ENCODE measurements at places on chromosomes 1 and 21.
A peak's percentile ranks its signal among the peaks of the same experiment; 100 is the strongest.

GRCh38 chr1:228795596-228795995 is 60.3 kb downstream of the RHOU start:
- DNase-seq = no peak

DNA sequence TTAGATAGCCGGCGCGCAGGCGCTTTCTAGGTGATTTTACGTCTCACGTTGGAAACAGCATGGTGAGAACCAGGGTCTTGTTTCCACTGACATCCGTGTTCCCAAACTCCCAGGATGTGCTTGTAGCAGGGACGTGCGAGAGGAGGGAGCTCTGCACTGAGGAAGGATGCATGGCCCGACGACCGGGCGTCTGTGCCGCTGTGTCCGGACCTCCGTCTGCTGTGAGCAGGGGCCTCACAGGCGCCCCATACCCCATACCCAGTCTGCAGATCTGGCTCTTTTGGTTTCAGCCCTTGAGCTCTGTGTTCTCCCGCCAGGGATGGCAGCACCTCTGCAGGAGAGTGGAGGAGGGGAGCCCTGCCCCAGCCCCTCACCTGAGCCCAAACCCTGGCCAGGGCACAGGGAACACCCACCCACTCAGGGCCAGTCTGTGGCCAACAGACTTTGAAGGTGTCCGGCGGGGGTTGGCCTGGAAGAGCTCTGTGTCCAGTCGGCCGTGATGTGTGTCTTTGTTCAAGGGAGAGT is 67.2 kb upstream of the COL6A1 start:
- no peak for DNase-seq

GRCh38 chr1:22024485-22025367 is 23.3 kb downstream of the CELA3A start:
- peak; percentile 71 for DNase-seq

- no peak for DNase-seq
Observed at GRCh38 chr1:159587461-159587951, at the start of gene APCS. Gene APCS (plus strand): TSS chr1:159587826. CDS start chr1:159587922, 96 bp downstream.

DNA sequence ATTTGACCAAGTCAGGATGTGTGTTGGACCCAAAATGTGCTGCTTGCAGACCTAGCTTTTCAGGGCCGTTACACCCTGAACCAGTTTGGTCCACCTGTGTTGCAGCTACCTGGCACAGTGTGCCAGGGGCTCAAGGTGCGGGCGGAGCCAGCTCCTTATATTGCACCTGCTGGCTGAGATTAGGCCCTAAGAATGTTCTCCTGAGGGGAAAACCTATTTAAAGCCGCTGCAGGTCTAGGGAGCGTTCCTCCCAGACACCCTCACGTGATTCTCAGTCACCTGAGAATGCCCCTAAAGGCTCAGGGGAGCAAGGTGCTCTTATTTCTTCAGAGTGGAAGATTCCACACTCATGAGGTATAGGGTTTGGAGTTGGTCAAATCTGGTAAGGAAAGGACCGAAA is 12.0 kb downstream of the GSTM3 start:
- no peak for DNase-seq

DNA sequence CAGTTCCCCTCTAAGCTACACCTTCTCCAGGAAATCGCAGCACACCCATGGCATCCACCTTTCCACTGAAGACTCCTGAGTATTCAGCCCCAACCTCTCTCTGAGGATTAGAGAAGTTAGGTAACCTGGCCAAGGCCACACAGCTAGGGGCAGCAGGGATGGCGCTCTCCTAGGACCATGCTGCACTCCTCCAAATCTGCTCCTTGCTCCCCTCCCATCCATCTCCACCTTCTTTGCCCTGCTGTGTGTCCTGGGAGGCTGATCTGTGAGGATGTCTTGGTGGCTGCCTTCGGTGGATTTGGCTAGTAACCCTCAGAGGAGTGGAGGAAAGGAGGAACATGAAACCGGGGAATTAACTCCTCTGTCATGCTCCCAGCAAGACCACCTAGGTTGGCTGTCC is 20.0 kb upstream of the PROK1 start:
- DNase-seq = no peak

DNA sequence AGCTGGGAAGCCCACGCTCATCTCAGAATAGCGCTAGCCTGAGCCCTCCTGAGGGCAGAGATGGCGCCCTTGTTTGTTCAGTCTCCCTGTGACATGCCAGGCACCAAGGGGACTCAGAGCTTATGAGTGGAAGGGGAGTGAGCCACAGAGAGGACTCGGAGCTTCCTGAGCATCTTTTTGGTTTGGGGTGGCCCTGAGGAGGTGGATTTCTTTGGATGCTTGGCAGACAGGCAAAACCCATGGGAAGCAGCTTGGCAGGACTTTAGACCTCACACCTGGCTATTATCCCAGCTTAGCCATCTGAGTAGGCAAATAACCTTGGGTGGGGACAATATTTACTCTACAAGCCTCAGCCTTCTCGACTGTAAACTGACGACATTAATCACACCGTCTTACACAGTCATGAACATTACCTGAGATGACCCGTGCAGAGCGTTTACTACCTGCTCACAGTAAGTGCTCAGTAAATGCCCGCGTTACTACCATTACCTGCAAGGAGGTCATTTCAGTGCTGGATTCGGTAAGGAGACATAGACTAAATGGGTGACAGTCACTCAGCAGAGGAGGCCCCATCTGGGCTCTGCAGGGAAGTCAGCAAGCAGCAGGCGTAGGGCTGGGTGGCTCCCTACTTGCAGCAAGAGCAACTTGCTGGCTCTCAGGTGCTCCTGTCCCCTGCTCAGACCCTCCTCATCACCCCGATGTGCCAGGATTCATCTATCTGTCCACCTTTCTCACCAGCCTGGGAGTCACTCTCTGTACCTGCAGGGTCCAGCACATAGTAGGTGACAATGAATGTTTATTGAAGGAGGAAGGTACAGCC is 54.9 kb downstream of the KLHDC7A start:
- no peak for DNase-seq

GRCh38 chr1:192550922-192551534 is 24.5 kb upstream of the RGS1 start:
- DNase-seq = peak; percentile 30

DNA sequence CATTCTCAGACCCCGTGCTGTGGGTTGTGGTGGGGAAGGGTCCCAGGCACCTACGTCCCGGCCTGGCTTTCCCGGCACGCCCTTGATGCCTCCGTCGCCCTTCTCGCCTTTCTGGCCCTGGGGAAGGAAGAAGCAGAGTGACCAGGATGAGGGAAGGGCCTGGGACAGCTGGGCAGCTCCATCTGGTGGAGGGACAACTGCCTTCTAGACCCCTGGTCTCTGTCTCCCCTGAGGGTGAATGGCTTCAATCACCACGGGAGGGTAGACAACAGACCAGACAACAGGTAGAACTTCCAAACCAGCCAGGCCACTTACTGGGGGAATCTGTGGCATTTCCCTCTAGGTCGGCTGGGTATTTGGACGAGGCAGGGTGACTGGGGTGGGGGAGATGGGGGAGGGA is 11.9 kb downstream of the COL16A1 start:
- DNase-seq = no peak

DNA sequence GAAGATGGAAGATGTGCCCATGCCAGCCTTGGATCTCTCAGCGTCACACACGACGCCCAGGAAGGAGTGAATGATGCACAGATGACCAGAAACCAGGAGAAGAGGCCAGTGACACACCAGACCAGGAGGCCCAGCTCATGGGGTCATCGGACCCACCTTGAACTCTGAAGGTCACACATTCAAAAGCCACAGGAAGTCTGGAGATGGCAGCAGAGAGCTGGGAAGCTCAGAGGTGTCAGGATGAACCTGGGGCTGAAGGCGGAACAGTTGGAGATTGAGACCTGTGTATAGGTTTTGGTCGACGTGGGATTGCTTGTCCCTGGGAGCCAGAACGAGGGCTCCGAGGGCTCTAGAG is 43.6 kb downstream of the SLC19A1 start:
- DNase-seq = no peak

GRCh38 chr1:221565711-221566110 is 176.2 kb downstream of the DUSP10 start:
- DNase-seq = no peak

- DNase-seq = no peak
Observed at GRCh38 chr1:64518692-64519481, 49.0 kb downstream of the CACHD1 start.

DNA sequence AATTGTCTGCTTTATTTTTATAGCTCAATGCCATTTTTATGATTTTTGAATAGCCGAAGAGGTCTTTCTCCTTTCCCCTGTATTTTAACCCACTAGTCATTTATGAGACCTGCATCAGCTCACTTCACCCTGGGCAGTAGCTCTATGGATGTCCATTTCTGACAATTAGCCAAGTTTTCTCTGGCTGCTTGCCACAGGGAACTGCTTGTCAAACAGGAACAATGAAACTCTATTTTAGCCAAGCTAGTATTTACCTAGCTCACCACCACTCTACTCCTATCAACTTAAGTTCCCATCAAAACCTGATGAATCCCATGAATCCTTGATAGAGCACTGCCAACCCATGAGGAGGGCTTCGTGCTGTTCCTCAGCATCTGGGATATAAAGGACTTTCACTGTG is 406.7 kb downstream of the RWDD3 start:
- DNase-seq = no peak
